ENCODE measurements at places on chromosomes 1 and 21.
A peak's percentile ranks its signal among the peaks of the same experiment; 100 is the strongest.

GRCh38 chr1:230102472-230102871 lies 35.4 kb downstream of the GALNT2 start:
- DNase-seq, result no peak

- DNase-seq, result peak; percentile 11
Observed at GRCh38 chr1:89363638-89364536, at the start of gene GBP6. Gene GBP6, plus strand, starts transcription at chr1:89364059. Its CDS starts 4,493 bp downstream, at chr1:89368552.

- no peak for DNase-seq
Observed at GRCh38 chr1:205769641-205770365, 5.5 kb downstream of the RAB29 start.

DNA sequence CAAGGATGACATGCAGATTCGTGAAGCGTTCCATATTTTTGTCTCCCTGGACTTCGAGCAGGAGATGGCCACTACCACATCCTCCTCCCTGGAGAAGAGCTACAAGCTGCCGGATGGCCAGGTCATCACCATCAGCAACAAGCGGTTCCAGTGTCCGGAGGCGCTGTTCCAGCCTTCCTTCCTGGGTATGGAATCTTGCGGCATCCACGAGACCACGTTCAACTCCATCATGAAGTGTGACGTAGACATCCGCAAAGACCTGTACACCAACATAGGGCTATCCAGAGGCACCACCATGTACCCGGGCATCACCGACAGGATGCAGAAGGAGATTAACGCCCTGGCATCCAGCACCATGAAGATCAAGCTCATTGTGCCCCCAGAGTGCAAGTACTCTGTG lies 3.3 kb downstream of the TMEM222 start:
- DNase-seq, result no peak

DNA sequence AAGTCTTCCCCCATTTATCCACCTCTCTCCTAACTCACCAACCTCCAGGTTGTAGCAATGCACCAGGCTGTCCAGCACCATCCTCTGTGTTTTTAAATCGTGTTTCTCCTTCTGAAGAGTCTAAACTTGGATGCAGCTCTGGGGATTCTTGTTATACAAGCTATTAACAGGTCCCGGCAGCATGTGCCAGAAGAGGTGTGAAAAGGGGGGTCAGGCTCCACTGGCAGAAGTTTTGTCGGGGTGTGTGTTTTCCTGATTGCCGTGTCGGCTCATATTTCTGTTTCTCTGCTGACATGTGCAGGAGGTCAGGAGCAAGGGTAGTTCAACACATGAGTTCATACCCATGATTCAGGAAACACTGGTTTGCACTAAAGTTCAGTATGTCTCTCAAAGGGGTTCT lies 658.6 kb upstream of the CAMK1G start:
- no peak for DNase-seq
